ENCODE measurements at places on chromosomes 4 and X. TPM values are rescaled to one million over a fixed set of nuclear protein-coding genes. Genes with fewer than 3 reads are reported as not detected.

DNA sequence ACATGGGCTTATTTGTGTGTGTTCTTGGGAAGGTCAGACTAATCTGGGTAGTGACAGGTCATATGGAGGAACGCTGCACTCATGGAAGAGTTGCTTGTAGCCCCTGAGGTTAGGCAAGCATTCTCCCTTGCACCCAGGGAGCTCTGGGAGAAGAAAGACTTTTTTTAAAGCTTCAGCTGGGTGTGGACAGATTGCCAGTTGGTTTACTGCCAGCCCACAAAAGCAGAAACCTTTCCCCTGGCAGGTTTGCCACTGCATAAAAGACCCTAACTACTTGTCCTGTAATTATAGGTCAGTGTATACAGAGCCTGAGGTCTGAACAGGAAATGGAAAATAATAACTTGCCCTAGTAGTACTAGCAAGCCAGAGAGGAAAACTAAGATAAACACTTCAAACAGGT, 7.4 kb upstream of the NFKB1 start:
- DNase-seq: no peak

DNA sequence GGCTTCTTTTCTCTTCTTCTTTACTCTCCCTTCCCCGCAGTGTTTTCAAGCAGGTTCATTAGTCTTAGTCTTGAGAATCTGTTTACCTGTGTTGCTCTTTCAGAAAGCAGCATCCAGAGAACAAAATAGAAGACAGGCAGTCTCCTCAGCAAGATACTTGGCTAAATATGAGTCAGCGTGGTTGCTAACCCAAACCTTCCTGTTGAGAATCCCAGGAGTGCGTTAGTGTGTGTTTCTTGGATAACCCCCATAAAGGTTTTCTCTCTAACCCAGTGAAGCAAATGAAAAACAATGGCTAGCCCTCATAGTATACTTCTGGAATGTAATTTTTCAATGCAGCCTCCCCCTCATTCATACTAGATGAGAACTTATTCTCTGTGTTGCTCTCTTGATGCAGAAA, 41.1 kb downstream of the BMPR1B start:
- DNase-seq: no peak

DNA sequence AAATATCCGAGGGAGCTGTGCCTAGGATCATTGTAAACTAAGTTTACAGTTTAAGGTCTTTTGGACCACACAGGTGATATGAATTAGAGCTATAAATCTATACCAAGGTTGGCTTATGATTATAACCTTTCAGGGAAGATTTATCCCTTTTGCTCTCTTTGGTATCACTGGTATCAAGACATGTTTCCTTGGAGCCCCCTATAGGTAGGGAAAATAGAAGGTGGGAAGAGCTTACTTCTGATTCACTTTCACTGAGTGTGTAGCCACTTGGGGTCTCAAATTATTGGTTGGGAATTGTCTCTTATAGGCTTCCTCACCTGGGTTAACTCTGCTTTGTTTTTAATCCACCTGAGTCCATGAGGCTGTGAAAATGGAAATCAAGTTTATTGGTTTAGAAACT, 262.1 kb upstream of the NR3C2 start:
- DNase-seq: no peak

DNA sequence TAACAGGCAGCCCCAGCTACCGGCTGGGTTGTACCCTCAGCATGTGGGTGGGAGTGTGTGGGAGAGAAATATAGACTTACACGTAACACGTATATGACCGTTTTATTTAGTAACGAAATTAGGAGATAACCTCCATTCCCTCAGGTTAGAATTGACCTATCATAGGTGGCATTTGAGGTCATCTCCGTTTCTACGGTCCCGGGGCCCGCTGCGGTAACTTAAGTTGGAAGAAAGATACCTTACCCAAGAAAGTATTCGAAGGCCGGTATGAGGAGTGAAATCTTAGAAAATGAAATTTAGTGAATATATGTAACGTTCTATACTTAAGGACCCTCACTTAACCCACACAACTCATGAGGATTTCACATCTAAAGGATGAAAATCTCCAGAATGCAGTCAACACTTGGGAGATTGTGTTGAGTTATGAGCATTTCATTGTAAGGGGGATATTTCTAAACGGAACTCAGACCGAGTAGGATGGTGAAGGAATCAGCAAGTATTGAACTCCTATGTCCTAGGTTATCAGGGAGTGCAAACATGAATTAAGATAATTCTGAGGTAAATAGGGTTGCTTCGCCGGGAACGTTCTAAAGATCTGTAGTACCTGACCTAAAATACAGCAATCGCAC, 891 bp downstream of the CISD2 start:
- DNase-seq: no peak

The DGAT2L6 gene
- not detected for total RNA-seq

The ITGB1BP2 gene
- total RNA-seq: 1.0 TPM

All from left lobe of liver (tissue), 2 donors.